Esophagus mucosa (tissue), 1 donor: ENCODE measurements at places on chromosomes 4 and X.
A peak's percentile ranks its signal among the peaks of the same experiment; 100 is the strongest.

- ATAC-seq, result no peak
Observed at GRCh38 chr4:153146031-153146430, 58.2 kb upstream of the TRIM2 start.

GRCh38 chr4:19776021-19776459 is 475.7 kb upstream of the SLIT2 start:
- peak; percentile 83 for ATAC-seq

- ATAC-seq, result no peak
Observed at GRCh38 chrX:45811326-45811725, 610.6 kb upstream of the DIPK2B start.

DNA sequence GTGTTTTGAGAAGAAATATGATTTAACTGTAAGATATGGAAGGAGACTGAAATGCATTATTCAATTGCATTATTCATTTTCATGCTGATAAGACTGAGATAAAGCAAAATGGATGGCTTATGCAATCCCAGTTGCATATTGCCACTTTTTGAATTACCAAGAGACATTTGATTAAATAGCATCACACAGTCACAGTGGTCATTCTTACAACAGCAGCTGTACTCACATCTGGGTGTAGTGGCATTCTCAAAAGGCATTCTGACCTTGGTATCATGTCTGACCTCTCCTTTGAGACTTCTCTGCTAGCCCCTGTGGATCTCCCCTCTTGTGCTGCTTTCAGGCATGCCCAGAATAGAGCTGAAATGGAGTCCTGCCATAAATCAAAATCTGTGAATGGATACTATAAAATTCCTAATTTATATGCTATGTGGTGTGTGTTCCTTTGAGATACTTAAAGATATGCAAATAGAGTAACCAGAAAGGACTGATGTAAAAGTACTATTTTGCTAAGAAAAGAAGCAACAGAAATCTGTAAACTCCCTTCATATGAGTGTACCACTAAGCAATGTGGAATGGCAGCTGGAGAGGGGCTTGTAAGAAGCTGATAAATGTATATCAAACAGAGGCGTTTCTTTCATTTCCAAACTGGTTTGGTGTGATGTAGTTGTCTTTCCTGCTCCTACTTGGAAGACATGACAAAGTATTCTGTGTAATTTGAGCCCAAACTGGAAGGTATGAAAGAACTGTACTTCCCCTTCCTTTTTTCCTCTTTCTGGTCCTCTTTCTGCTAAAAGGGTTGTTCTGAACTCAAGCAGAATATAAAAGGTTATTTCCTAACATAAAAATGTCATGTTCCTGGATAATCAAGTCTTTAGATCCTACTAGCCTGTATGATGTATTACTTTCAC is 25.4 kb upstream of the METAP1 start:
- ATAC-seq, result no peak

GRCh38 chr4:185999207-185999606 is 69.7 kb upstream of the TLR3 start:
- ATAC-seq, result no peak

DNA sequence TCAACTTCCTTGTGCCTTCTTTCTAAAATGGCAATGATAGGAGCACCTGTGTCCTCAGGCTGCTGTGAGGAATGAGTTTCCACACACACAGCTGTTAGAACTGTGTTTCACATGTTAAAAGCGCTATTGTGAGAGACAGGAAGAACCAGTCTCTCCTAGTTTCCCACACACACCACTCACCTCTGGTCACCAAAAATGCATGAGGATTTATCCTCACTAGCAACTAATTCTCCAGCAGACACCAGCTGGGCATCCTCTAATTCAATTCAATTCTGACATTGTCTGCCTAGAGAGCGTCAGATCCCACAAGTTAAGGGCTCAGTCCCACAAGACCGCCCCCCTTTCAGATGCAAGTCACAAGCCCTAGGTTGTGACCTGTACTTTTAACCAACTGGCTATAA is 29.0 kb upstream of the SLC2A9 start:
- ATAC-seq, result peak; percentile 89

DNA sequence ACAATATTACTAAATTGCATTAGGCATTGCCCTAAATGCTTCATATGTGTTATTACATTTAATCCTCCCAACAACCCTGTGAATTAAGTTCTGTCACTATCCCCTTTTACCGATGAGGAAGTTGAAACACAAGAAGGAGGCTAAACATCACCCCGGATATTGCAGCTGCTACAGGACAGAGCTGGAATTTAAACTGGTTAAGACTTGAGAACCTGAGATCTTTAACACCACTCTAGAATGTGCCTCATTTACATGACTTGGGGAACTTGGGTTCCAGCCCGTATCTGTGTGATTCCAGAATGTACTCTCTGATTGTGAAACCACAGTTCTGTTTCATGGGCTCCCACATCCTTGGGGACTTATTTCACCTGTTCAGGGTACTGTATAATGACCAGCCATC is 165.1 kb upstream of the PPARGC1A start:
- no peak for ATAC-seq

GRCh38 chr4:150289198-150289597 is 211.0 kb downstream of the DCLK2 start:
- no peak for ATAC-seq

DNA sequence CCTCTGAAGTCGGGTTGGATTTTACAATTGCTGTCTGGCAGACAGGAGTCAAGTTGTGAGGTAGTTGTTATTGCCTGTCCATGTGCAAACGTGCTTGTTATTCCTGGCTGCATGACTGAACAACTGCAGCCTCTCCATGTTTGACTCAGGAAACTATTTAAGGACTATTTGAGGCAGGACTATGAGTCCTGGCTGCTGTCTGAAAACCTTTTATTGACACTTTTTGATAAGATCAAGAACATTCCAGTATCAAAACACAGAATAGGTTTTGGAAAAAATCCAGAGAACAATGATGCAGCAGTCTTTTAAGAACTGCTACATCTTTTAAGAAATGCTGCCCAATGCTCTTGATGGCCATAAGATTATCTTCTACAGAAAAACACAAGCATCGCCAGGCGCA is 10.0 kb upstream of the SPRY1 start:
- no peak for ATAC-seq

DNA sequence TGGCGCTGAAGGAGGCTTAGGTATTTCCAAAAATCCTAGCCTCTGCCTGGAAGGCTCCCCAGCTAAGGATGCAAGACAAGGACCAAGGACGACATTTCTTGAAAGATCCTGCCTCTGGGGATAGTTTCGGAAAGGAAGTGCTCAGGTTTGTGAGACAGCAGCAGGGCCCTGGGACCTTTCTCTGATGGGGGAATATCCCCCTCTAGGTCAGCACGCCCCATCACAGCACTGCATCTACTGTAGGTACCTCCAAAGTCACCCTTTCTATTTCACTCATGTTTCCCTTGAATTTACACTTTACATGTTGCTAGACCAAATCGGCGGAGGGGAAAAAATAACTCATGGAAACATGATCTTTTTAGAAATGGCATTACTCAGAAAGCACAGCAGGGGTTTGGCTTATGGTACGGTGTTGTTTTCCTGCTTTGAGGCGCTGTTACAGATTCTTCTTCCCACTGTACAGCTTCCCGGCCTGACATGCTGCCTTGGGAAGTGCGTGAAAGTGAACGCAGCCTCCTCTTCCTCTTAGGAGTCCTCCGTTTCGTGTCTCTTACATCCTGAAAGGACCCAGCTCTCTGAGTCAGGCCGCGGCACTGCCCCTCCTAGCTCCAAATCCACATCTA is 77.2 kb upstream of the DHRSX start:
- ATAC-seq, result no peak

- no peak for ATAC-seq
Observed at GRCh38 chr4:175971388-175972179, 94.1 kb upstream of the WDR17 start.

DNA sequence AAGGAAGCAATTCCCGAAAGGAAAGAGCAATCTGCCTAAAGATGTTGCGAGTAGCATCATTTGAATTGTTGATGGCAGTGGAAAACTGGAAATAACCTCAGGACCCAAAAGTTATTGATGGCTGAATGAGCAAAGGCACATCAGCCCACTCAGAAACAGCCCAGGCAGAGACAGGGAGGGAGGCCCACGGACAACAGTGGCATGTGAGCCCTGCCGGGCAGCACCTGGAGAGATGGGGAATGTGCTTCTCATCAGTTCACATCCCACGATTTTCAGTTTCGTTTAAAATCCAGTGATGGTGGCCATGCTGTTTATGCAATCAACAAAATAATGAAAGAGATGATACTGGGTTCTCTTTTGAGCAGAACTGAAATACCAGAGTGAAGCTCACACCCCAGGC is 80.0 kb downstream of the JAKMIP1 start:
- no peak for ATAC-seq

GRCh38 chrX:79181401-79181800 is 36.9 kb downstream of the GPR174 start:
- ATAC-seq, result no peak

DNA sequence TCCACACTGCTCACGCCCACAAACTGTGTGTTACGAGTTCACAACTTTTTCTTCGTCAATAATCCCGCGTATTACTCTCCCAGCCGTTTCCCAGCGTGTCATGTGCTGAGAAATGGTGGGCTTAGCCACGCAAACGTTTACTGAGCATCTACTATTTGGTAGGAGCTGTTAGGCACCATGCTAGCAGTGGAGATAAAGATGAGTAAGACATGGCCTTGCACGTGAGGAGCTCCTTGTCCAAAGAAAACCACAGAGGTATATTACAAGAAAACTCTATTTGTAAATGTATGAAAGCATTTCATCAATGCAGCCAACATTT is 821 bp upstream of the TMEM128 start:
- ATAC-seq, result no peak

DNA sequence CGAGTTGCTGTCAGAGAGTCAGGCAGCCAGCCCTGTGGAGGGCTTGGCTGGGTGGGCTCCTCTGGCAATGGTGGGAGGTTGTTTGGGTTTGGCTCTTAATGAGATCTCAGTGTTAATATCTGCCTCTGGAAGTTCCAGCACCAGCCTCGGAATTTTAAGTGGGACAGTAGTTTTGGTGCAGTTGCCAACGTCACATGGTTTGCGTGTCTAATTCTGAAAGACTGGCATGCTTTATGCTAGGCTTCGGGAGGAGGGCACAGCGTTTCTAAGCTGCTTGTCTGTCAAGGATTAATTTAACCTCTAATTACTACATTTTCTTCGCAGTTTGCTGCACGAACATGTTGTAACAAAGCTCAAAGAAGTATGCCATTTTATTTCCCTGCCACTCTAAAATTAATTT is 9.2 kb downstream of the MAMLD1 start:
- ATAC-seq, result no peak

- no peak for ATAC-seq
Observed at GRCh38 chr4:180423712-180424057, 1819.5 kb upstream of the TENM3 start.

DNA sequence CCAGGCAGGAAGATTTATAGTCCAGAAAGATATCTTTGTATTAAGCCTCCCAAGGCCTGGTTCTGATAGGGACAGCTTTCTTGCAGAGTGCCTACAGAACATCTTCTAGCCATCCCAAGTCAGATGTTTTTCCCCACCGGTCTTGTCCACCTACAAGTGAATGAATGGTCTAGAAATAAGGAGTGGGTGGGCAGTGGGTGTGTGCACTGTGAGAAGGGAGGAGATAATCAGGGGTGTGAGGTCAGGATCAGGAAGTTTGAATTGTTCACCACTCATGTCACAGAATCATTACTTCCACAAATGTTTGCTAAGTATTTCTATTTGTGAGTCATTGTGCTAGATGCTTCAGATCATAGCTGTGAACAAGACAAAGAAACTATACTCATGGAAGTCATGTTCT is 332.6 kb downstream of the NKX6-1 start:
- ATAC-seq, result no peak

GRCh38 chr4:163284304-163284703 is 48.1 kb downstream of the NPY1R start:
- ATAC-seq, result no peak

DNA sequence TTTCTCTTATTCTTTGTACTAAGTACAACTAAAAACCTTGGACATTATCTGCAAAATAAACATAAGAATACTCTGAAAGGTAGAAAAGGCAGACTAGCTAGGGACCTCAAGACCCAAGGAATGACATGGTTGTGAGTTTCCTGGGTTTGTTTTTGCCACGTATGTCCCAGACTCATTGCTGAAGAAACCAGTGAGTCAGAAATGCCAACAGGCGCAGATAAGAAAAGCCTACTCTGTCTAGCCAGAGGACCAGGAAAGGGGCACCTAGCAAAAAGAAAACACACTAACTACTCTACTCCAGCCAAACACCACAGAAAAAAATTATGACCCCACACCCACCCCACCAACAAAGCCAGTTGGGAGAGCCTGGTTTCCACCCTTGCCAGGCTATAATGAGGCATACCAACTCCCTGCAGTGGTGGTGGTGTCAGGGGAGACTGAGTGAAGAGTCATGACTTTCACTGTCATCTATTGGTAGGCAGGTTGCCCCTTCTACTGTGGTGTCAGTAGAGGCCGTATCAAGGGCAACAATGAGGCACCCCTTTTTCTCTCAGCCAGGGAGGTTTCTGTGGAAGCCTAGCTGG is 10.9 kb downstream of the MTMR1 start:
- ATAC-seq, result no peak

GRCh38 chrX:105460376-105460775 is 239.9 kb upstream of the TEX13A start:
- no peak for ATAC-seq

- ATAC-seq, result no peak
Observed at GRCh38 chr4:40828661-40829060, 78.9 kb downstream of the NSUN7 start.

- no peak for ATAC-seq
Observed at GRCh38 chrX:96621811-96622210, 62.8 kb upstream of the DIAPH2 start.

DNA sequence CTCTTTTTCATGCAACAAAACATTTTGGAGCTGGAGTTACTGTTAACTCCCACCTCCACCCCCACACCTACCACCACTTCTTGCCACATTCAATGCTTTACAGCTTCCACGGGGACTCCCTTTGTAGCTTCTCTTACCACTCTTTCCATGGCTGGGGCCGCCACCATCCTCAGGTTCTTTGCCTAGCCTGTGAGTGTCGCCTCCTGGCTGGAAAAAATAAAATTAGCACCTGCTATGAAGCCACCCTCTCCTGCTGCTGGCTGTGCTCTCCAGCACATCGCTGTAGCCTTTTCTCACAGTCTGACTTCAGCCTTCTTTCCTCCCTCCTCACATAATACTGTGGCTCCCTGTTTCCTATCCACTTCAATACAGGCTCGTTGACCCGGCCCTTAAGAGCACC is 114.4 kb downstream of the FRAS1 start:
- no peak for ATAC-seq

DNA sequence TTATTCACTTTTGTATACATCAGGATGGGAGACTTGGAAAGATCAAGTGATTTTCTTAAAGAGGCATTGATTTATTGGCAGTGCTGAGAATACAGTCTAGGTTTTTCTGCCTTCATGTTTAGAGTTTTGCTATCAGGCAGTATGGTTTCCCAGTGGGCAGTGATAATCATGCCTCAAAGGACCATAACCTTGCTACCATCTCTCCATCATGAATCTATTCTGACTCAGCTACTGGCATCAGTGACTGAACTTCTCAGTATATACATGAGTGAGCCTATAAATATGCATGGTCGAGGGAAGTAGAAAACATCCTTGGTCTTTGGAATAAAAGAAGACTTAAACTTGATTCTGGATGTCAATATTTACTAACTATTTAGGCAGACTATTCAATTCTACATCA is 562.0 kb upstream of the AADAT start:
- ATAC-seq, result no peak
